ENCODE measurements at places on chromosomes 12 and 14. TPM values are rescaled to one million over a fixed set of nuclear protein-coding genes. Genes with fewer than 3 reads are reported as not detected.

Gene ADAM21
- total RNA-seq, result not detected

Gene PIANP
- total RNA-seq, result 11.5 TPM

Gene SNAPC1
- total RNA-seq, result 14.6 TPM

Gene FGF6
- total RNA-seq, result not detected

Gene MUCL1
- not detected for total RNA-seq

Gene GPR84
- not detected for total RNA-seq

Gene GLIPR1L1
- not detected for total RNA-seq

Gene SYNDIG1L
- not detected for total RNA-seq

Gene PRB2
- not detected for total RNA-seq

Gene ZFP36L1
- 458 TPM for total RNA-seq

Gene CCDC184
- 2.4 TPM for total RNA-seq

Gene ACSS3
- 62.2 TPM for total RNA-seq

Gene SLC7A8
- total RNA-seq, result 78.2 TPM

Gene ADCY6
- total RNA-seq, result 58.1 TPM

Gene CDK4
- 190 TPM for total RNA-seq

Gene VDR
- 0.29 TPM for total RNA-seq

Gene RPL10L
- total RNA-seq, result not detected

Gene DEGS2
- 26.6 TPM for total RNA-seq

Gene PPP4R4
- 2.3 TPM for total RNA-seq

Gene MYF6
- not detected for total RNA-seq

Gene C12orf54
- total RNA-seq, result not detected

Gene CLEC9A
- not detected for total RNA-seq

Gene SCN8A
- total RNA-seq, result 3.0 TPM

Gene RERGL
- total RNA-seq, result 4.4 TPM

Gene CPNE6
- 0.76 TPM for total RNA-seq

Gene ZNF10
- 23.3 TPM for total RNA-seq

Gene TAS2R9
- total RNA-seq, result not detected

Gene ZNF839
- total RNA-seq, result 0.29 TPM

Gene MOK
- 1.0 TPM for total RNA-seq

Gene RAB15
- total RNA-seq, result 3.8 TPM

Gene ADCY4
- 138 TPM for total RNA-seq

Gene TMEM233
- total RNA-seq, result not detected

Gene RAB21
- 34.8 TPM for total RNA-seq

Gene CDCA4
- 18.0 TPM for total RNA-seq

Gene SPIC
- total RNA-seq, result not detected

Gene TMEM30B
- 1.8 TPM for total RNA-seq

Gene TAS2R50
- total RNA-seq, result 1.2 TPM

Gene CS
- total RNA-seq, result 83.3 TPM

Gene FAIM2
- total RNA-seq, result 11.9 TPM

Gene CAPZA3
- not detected for total RNA-seq

Gene FERMT2
- total RNA-seq, result 201 TPM

Gene PTPRB
- 107 TPM for total RNA-seq

Gene DAO
- not detected for total RNA-seq

Gene MYRFL
- not detected for total RNA-seq

Gene DPPA3
- not detected for total RNA-seq

Gene TBX3
- 37.9 TPM for total RNA-seq

Gene OR5AU1
- total RNA-seq, result not detected

Gene CLEC2B
- 9.7 TPM for total RNA-seq

Measured in uterus (tissue), 4 donors.